ENCODE measurements at places on chromosomes 6 and 20.

GRCh38 chr6:27667657-27668441 lies 194.9 kb upstream of the ZNF184 start:
- DNase-seq = no peak

GRCh38 chr6:44925100-44925739 lies 402.9 kb upstream of the RUNX2 start:
- DNase-seq = no peak

DNA sequence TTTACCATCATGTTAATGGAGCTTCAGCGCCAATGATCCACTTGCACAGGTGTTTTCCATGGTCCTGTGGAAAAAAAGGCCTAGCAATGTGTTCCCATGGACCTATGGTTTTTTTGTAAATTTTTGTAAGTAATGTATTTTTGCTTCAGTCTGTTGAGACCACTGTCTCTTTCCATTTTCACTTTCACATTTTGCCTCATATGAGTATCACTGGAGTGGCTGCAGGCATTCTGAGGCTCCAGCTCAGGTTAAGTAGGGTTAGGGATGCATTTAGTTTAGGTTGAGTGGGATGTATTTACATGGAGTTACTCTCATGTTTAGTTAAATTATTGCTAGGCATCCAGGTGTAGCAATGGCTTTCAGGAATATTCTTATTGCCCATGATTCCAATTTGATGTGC lies 19.2 kb upstream of the LMBRD1 start:
- no peak for DNase-seq

DNA sequence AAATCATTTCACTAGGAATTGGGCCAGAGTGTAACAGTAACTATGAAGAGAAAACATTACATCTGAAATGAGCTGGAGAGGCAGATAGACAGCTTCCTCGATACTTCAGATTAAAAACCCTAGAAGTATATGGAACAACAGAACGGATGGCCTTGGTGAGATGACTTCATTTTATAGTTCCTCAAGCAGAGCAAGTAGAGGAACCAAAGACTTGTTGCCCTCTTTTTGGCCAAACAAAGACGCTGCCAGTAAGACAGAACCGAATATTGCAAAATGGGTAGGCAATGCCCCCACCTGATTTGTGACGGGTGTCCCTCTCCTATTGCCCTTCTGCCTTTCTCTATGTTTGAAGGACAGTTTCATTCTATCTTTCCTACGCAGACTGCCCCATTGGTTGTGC lies 53.5 kb downstream of the AGPAT4 start:
- no peak for DNase-seq

DNA sequence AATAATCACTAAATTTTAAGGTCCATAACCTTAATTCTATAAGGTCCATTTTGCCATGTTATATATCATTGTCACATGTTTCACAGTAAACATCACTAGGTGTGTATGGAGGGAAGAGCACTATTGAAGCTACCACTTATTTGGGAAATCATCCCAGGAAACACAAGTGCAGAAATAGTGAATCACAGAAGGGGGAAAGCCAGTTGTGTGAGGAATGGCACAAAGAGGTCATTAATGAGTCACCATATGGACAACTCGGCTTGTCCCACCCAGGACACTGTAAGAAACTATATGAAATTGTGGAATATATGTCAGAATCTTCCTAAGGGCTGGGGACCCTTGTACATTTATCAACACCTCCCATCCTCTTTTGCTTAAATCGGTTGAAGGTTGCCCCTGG lies 13.7 kb downstream of the BTN3A1 start:
- DNase-seq = no peak

DNA sequence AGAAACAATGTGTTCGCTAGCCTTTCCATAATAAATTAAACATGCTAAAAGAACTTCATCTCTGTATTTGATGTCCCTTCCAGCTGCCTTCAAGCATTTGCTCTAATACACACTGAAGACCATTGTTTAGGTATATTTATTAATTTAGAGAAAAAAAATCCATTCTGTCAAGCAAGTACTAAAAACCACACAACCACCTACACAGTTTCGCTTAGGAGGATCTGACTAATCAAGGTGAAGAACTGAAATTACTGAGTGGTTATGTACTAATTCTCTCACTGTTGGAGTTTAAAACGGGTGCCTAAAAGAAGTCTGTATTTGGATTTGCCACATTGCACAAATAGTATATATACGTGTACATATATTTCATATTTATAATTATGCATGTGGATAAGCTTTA lies 58.9 kb downstream of the GMDS start:
- peak; percentile 20 for DNase-seq

DNA sequence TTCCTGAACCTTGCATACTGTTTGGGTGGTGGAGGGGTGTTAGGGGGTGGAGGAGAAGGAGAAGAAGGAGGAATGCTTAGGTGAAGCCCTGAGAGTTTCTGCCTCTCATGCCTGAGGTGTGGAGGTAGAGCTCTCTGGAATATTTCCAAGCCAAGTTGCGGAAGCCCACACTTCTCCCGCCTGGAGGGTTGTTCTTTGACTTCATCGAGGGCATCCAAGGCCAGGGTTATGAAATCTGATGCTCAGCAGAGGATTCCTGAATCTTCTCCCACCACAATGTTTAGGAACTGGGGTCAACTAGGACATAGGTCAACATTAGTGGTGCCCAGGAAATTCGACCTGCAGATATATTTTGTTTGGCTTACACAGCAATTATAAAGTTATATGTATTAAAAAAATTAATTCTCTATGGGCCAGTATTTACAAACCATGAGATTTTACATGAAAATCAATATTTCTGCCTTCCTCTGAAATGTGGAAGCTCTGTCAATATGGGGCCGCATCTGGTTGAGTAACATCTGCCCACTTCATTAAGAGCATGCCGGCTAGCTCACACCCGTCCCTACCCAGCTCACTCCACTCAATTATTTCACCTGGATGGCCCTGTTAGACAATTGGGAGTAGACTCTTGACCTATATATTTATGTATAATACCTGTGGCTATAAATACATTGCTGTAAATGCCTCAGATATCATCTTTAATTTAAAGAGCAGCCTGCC lies 257.1 kb upstream of the ZFP64 start:
- DNase-seq = no peak

DNA sequence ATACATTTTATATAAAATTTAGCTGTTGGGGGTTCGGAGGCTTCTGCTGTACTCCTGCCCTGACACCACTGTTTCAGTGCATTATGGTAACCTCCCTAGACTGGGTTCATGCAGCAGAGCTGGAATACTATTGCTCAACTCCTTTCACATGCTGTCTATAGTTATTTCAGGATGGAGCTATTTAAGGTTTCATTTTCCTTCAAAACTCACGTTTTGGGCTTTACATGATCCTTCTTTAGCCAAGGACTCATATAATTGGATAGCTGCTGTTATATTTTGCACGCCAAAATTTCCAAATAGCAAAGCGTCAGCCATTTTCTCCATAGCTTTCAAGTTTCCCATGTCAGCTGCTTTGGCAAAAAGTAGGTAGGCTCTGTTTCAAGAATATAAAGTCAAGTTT lies 76.8 kb downstream of the SEL1L2 start:
- no peak for DNase-seq

GRCh38 chr6:5956939-5957338 lies 49.8 kb downstream of the NRN1 start:
- no peak for DNase-seq
